H9 (cell line): ENCODE measurements at places on chromosomes 2 and 18. TPM values are rescaled to one million over a fixed set of nuclear protein-coding genes. Genes with fewer than 3 reads are reported as not detected.

The B3GNT7 gene
- 39.1 and 42.2 TPM in 2 replicates for total RNA-seq

The CCDC74B gene
- total RNA-seq: 5.9 and 6.7 TPM in 2 replicates

The OR6B2 gene
- total RNA-seq: not detected in 2 replicates

The RESP18 gene
- not detected in 2 replicates for total RNA-seq

The CPO gene
- total RNA-seq: 0.66 and 0.68 TPM in 2 replicates

The NMS gene
- not detected in 2 replicates for total RNA-seq

The LIMS2 gene
- 5.7 and 5.9 TPM in 2 replicates for total RNA-seq

The HAAO gene
- 5.3 and 6.6 TPM in 2 replicates for total RNA-seq

The SPATA3 gene
- total RNA-seq: not detected in 2 replicates

The HTR2B gene
- not detected in 2 replicates for total RNA-seq

The ETAA1 gene
- 18.4 and 18.8 TPM in 2 replicates for total RNA-seq

The NDUFS1 gene
- total RNA-seq: 102 and 103 TPM in 2 replicates

The MPHOSPH10 gene
- total RNA-seq: 42.1 and 45.6 TPM in 2 replicates

The STARD6 gene
- not detected in 2 replicates for total RNA-seq

The CDH20 gene
- total RNA-seq: not detected in 2 replicates

The SMYD1 gene
- 0.04 TPM in 1 of 2 replicates, not detected in the other for total RNA-seq
